ENCODE measurements at places on chromosomes 5 and 9. TPM values are rescaled to one million over a fixed set of nuclear protein-coding genes. Genes with fewer than 3 reads are reported as not detected.

The SHLD3 gene
- total RNA-seq: 2.1 TPM

The CAVIN4 gene
- 0.84 TPM for total RNA-seq

GRCh38 chr5:179432547-179432946 lies 87.3 kb upstream of the ADAMTS2 start:
- H3K4me3 ChIP-seq: no peak overlapping the region
- no peak for DNase-seq
- no peaks in the 10 kb centered on the region for H3K4me1 ChIP-seq
- peaks cover 21% of the 10 kb centered on the region for H3K27me3 ChIP-seq
- H3K36me3 ChIP-seq: no peaks in the 10 kb centered on the region

DNA sequence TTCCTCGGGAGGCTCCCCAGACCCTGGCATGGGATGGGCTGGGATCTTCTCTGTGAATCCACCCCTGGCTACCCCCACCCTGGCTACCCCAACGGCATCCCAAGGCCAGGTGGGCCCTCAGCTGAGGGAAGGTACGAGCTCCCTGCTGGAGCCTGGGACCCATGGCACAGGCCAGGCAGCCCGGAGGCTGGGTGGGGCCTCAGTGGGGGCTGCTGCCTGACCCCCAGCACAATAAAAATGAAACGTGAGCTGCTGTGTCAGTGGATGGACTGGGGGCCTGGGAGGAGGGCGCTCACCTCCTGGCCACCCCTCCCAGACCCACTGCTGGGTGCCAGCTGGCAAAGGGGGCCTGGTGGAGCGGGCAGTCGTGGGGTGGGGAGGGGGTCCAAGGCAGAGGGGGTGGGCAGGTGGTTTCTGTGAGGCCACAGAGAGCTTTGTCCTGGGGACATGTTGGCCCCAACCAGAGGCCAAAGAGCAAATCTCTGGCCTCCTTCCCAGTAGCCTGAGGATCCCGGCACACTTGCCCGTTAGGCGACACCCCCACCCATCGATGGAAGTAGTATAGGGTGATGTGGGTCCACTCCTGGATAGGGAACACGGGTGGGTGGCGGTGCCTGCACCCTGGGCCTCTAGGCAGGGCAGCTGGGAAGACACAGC lies 9.8 kb downstream of the EGFL7 start:
- no peak overlapping the region for H3K27ac ChIP-seq
- no peak overlapping the region for H3K4me3 ChIP-seq
- H3K27me3 ChIP-seq: no peaks in the 10 kb centered on the region
- no peak for DNase-seq
- H3K36me3 ChIP-seq: no peaks in the 10 kb centered on the region

- H3K27ac ChIP-seq: no peak overlapping the region
- H3K4me3 ChIP-seq: no peak overlapping the region
- no peaks in the 10 kb centered on the region for H3K27me3 ChIP-seq
- DNase-seq: no peak
- H3K36me3 ChIP-seq: no peaks in the 10 kb centered on the region
Measured at GRCh38 chr5:4058899-4059298, 463.3 kb downstream of the IRX1 start.
